ENCODE measurements at places on chromosomes 7 and 10.

GRCh38 chr7:133310232-133310862, 57.5 kb downstream of the EXOC4 start:
- DNase-seq, result no peak

GRCh38 chr10:21737106-21737505, 203.1 kb downstream of the MLLT10 start:
- no peak for DNase-seq

DNA sequence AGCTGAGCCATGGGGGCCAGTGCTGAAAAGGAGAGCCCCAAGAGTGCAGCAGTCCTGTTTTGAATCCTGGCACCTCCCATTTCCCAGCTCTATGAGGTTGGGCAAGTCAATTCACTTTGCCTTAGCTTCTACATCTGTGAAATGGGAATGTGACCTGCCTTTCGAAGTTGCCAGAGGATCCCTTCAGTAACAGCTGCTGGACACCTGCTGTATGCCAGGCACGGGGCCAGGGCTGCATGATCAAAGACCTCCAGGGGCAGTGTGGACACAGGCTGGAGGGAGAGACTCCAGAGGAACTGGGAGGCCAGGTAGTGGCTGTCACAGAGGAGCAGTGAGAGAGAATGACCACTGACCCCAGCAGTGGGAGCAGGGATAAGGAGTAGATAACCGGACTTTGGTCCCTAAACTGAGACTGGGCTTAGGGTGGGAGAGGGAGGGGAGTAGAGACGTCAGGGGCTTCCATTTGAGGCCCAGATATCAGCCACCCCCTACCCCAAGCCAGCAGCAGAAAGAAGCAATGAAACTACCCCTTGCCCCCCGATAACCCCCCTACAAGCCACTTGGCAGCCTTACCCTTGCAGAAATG, 45.2 kb downstream of the SRRM3 start:
- no peak for DNase-seq

GRCh38 chr7:22113041-22113440, 167.3 kb upstream of the CDCA7L start:
- no peak for DNase-seq
